ENCODE measurements at places on chromosomes 12 and 14.

DNA sequence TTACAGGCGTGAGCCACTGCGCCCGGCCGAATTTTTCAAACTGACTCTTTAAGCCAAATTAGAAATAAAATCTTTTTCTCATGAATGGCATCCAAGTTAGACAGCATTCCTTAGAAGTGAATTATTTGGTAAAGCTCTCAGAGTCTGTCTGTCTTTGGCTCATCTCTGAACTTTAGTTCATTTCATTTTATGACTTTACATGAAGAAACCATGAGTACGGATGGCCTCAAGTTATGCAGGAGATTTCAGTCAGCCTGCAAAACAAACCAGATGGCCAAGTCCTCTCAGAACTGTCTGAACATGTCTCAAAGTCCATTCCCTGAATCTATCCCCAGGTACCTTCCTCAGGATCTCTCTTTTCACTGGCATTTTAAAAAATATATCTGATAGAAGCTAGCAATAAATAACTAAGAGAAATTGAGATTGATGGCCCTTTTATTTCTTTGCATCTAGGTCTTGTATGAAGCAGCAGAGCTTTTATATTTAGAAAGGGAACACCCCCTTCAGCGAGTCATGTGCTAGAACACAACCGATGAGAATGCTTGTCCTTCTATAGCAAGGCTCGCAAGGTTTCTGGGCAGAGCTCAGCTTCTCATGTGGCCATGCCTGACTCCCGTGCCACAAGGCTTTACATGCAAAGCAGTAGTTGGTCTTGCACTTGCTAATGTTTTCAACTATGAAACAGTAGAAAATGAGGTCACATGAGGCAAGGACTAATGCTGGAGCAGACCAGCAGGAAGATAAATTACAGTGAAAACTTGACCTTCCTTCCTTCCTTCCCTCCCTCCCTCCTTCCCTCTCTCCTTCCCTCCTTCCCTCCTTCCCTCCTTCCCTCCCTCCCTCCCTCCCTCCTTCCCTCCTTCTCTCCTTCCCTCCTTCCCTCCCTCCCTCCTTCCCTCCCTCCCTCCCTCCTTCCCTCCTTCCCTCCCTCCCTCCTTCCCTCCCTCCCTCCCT lies 125.0 kb downstream of the AKAP6 start:
- no peak for DNase-seq

DNA sequence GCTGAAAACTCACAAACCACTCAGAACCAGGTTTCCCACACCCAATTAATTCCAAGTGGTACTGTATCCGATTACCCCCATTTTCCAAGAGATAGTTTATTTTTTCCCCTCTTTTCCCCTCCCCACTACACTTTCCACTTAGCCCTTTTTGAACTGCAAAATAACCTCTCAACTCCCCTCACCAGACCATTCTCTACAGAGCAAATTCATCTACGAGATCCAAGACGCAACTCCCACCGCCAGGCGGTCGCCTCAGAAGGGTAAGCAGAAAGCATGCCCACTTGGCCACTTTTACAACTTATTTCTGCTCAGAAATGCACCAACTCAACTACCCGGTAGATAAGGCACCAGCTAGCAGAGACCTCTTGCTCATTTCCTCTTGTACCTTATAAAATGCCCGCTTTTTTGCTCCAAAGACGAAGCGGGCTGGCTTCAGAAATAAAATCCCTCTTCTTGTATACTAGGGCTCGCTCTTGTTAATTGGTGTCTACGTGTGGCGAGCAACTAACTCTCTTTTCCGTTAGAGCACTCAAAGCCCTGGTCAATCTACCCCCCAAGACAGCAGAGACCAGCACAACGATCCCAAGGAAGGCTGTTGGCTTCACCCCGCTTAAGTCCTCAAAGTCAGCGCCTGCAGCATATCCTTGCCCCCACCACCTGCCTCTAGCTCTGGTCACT lies 910 bp upstream of the SRP54 start:
- peak; percentile 43 for DNase-seq

- no peak for DNase-seq
These were observed 318.6 kb upstream of the DIO3 start for GRCh38 chr14:101242442-101243385.

- DNase-seq = no peak
These were observed 34.9 kb upstream of the MAP1LC3B2 start for GRCh38 chr12:116524311-116524710.

DNA sequence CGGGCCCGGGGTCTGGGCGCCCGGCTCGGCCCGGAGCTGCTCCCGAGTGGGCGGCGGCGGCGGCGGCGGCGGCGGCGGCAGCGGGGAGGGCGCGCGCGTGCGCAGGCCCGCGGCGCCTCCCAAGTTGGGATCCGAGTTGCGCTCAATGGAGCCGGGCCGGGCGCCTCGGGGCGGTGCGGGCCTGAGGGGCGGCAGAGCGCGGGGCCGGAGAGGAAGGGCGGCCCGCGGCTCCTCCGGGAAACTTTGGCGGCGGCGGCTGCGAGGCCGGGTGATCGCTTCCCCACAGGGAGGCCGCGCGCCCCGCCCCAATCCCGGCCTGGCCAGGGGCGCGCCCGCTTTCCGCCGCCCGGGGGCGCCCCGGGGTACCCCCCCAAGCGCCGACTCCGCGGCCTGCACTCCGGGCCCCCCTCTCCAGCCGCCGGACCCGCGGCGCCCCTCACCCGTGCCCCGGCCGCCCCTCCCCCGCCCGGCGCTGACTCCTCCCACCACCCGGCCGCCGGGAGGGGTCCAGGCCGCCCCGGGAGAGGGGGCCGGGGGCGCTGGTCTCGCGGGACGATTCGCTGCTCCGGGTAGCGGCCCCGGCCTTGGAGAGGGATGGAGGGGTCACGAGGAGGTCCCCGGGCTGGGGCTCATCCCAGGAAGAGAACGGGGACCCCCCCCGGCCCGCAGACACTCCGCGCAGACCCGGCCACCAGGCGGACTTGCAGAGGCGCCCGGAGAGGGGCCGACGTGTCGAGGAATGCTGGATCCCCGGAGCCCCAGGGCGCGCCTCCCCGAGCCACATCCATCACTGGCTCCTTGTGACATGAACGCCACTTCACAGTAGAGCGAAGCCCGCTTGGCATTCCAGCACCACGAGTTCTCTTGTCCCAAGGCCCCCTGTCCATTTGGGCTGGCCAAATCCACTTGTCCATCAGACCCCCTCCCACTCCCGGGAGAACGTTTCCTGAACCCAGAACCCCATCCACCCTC lies at the start of gene RILPL1:
Gene RILPL1 (minus strand): TSS at position 48 of the 972 bp plus-strand sequence. CDS start 237 bp downstream, outside the sequence.
- DNase-seq = peak; percentile 36

DNA sequence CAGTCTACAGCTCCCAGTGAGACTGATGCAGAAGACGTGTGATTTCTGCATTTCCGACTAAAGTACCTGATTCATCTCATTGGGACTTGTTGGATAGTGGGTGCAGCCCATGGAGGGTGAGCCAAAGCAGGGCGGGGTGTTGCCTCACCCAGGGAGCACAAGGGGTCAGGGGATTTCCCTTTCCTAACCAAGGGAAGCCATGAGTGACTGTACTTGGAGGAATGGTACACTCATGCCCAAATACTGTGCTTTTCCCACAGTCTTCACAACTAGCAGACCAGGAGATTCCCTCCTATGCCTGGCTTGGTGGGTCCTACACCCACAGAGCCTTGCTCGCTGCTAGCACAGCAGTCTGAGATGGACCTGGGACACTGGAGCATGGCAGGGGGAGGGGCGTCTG lies 21.0 kb upstream of the ABCC9 start:
- no peak for DNase-seq

DNA sequence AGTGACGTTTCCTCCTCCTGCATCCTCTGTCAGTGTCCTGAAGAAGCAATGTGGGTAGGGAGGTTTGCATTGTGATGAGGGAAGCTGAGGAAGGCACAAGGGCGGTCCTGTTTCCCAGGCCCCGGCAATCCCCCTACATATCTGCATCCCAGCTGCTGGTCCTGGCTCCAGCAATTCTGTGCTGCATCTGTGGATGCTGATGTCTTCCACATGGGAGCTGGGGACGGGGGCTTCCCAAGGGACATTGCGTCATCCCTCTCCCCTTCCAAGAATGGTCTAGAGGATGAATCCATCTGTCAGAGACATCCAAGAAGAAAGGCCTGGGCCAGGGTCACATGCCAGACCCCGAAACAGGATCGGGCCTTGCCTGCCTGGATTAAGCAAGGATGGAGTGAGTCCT lies 52.1 kb downstream of the TSPAN11 start:
- no peak for DNase-seq

DNA sequence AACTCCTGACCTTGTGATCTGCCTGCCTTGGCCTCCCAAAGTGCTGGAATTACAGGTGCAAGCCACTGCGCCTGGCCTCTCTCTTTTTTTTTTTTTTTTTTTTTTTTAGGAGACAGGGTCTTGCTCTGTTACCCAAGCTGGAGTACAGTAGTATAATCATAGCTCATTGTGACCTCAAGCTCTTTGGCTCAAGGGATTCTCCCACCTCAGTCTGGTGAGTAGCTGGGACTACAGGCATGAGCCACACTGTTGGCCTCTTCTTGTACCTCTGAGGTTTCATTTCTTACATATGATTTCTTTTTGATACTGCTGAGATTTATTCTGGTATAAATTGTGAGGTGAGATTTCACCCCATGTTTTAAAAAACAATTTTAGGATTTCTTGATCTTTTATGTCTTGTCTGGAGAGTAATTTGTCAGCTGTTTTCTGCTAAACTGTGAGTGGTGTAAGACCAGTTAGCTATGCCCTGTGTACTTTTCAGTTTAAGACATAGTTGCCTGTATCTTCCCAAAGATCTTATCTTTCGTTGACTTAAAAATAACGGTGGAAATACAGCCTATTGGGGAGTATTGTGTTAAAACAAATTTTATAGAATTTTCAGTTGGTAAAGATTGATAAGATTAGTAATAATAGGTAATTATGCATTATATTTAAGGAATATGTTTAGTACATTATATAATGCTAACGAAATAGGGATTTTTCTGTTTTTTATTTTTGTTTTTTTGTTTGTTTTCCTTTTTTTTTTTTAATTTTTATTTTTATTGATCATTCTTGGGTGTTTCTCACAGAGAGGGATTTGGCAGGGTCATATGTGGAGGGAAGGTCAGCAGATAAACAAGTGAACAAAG lies 31.7 kb downstream of the WDR20 start:
- no peak for DNase-seq

- no peak for DNase-seq
These were observed 7.9 kb upstream of the PLEKHG6 start for GRCh38 chr12:6302621-6303020.
